ENCODE measurements at places on chromosomes 13 and 19. TPM values are rescaled to one million over a fixed set of nuclear protein-coding genes. Genes with fewer than 3 reads are reported as not detected.
A peak's percentile ranks its signal among the peaks of the same experiment; 100 is the strongest.

The FAAP24 gene
- total RNA-seq, result 1.6 TPM

The LYL1 gene
- 3.9 TPM for total RNA-seq

The ZNF681 gene
- total RNA-seq, result 0.32 TPM

The CLIP3 gene
- 17.3 TPM for total RNA-seq

The GRIN3B gene
- under 0.01 TPM for total RNA-seq

The KANK3 gene
- total RNA-seq, result 0.64 TPM

The URAD gene
- not detected for total RNA-seq

The RASL11A gene
- total RNA-seq, result 4.7 TPM

- DNase-seq, result peak; percentile 45
Observed at GRCh38 chr13:50080911-50081678, 65.9 kb downstream of the KCNRG start.

- no peak for DNase-seq
Observed at GRCh38 chr13:51717786-51718398, 86.1 kb downstream of the DHRS12 start.

- peak; percentile 30 for DNase-seq
Observed at GRCh38 chr19:57558525-57558924, 1.1 kb downstream of the ZNF550 start.

DNA sequence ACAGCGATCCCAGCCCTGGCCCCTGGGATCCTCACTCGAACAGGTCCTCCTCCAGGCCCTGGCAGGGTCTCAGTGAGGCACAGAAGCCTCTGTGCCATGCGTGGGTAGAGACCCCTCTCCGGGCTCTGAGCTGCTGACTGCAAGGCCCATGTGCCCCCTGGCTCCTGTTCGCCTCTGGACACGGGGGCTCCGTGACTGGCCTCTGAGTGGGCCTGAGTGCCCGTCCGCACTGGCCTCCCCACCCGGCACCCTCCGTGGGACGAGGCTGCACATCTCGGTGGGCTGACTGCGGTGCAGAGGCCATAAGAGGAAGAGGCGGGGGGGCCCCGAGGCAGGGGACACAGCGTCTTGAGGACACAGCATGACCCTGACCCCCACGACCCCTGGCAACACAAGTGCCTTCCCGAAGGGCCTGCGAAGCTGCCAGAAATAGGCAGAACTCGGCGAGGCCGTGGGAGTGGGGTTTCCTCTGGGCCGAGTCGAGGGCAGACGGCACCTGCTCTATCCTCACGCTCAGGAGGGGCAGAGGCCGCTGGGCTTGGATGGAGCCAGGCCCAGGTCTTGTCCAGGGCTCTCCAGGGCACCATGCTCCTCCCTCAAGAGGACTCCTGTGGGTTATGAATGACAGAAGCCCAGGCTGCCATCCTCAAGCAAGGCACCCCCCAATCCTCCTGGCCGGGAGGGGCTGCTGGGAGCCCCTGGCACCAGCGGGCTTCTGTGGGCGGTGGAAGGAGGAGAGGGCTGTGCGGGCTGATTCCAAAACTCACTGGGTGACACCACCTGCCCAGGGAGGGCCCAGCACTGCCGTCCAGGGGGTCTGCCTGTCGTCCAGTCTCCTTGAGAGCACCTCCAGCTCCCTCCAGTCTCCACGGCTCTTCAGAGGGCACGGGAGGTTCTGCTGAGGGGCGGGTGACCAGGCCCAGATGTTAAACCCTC lies 52.6 kb downstream of the RASA3 start:
- no peak for DNase-seq

GRCh38 chr13:23848019-23848418 lies 41.2 kb downstream of the MIPEP start:
- DNase-seq, result peak; percentile 48

GRCh38 chr13:72151241-72151640 lies 284.2 kb upstream of the DACH1 start:
- DNase-seq, result peak; percentile 44

- DNase-seq, result no peak
Observed at GRCh38 chr13:109877809-109878208, 91.4 kb upstream of the IRS2 start.

DNA sequence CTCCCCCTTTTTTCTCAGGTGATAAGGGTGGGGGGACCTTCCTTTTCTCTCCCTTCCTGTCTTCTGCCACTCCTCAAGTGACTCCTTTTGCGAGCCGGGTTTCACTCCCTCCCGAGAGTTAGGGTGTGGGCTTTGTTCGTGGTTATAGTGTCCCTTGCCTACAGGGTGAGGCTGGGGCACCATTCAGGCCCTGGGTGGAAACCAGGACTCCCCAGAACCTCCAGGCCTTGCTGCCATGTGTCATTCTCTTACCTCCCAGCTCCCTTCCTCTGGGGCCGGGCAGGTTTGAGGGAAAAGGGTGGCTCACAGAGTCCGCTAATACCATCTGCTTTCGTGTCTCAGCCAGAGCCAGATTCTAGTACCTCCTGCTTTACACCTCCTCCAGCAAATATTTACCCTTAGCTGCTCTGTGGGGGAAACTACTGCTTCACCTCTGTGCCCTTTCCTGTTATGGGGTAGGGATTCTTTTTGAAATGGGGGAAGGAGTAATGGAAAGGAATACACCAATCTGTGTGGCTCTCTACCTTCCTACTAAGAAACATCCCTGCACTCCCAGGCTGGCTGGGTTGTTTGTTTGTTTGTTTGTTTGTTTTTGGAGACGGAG lies 2.8 kb downstream of the ACTN4 start:
- no peak for DNase-seq

DNA sequence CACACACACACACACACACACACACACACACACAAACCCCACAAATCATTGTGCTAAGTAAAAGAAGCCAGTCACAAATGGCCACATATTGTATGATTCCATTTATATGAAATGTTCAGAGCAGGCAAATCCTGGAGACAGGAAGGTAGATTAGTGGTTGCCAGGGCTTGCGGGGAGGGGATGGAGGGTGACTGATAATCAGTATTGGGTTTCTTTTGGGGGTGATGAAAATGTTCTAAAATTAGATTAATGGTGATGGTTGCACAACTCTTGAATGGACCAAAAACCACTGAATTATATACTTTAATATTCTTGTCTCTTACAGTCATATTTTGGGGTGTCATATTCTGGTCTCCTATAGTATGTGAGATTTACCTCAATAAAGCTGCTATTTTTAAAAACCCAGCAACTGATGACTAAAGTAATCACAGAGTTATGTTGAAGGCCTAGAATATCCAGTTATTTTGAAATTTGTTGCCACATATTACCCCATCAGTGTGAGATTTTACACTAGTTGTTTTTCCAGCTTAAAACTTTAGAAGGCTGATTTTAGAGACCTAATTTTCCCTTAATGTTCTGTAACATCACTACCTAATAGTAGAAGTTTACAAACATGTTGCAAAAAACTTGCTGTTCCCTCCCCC lies 20.3 kb downstream of the FLT1 start:
- DNase-seq, result peak; percentile 51

GRCh38 chr13:99058527-99059495 lies 80.9 kb upstream of the DOCK9 start:
- no peak for DNase-seq

- DNase-seq, result peak; percentile 78
Observed at GRCh38 chr19:55178781-55179599, 1.1 kb downstream of the SYT5 start.

GRCh38 chr19:13155472-13156359 lies 5.5 kb downstream of the IER2 start:
- peak; percentile 93 for DNase-seq

DNA sequence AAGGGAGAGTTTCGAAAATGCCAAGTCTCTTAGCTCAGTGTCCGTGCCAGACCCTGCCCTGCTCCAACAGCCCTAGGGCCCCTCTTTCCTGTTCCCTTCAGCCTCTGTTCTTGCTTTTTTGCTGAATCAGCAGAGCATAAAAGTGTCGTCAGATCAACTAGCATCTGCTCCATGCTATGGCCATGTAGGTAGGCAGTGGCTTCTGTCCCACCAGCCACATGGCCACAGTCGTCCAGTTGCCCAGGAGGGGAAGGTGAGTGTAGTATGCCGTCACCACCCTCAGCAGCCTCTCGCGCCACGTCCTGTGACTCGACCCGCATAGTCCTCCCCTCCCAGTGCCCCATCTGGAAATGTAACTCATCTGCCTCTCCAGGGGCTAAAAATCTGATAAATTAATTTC lies 50.9 kb upstream of the ATP11A start:
- no peak for DNase-seq

DNA sequence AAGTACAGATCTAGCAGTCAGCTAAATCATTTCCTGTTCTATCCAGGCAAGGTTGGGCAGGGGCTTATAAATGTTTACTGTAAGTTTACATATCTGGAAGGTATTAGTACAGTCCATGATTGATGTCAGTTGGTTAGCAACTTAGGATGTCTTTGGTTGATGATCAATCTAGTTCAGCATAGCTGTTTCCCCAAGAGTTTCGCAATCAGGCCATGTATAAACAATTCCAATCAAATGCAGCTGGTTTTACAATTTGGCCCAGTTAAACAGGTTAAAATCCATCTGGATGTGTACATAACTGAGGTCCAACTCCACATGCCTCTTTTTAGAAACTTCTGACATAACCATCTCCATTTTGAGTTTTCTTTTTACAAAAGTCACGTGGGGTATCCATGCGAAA lies 6.9 kb downstream of the ZNF221 start:
- DNase-seq, result peak; percentile 82

- no peak for DNase-seq
Observed at GRCh38 chr19:6778386-6778785, 5.9 kb downstream of the VAV1 start.

- peak; percentile 54 for DNase-seq
Observed at GRCh38 chr19:4803736-4804695, 12.5 kb downstream of the FEM1A start.

- no peak for DNase-seq
Observed at GRCh38 chr19:41701401-41702075, 6.9 kb upstream of the CEACAM5 start.

GRCh38 chr13:51636349-51636890 lies 52.2 kb downstream of the WDFY2 start:
- no peak for DNase-seq

DNA sequence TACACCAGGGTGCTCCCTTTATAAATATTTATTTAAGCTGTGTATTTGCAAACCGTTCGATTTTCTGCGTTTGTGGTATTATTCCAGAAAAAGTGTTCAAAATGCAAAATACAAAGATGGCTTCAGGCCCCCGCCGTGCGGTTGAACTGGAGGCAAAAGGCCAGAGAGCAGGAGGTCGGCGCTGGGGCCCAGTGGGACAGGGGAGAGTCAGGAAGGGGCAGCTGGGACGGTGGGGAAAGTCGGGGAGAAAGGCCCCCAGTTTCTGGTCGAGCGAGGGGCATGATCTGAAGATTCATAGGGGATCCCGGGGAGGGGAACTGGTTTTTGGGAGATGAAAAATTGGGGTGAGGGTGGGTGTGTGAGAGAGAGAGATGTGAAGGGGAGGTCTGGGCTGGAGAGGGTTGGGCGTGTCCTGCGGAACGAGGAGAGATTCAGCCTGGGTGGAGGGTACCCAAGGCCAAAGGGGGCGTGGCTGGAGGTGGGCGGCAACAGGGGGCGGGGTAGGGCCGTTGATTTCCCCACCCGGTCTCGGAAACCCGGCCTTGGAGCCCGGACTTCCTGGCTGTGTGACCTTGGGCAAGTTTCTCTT lies 678 bp downstream of the ISOC2 start:
- peak; percentile 91 for DNase-seq

GRCh38 chr19:44875666-44876451 lies 15.2 kb upstream of the TOMM40 start:
- DNase-seq, result peak; percentile 25

DNA sequence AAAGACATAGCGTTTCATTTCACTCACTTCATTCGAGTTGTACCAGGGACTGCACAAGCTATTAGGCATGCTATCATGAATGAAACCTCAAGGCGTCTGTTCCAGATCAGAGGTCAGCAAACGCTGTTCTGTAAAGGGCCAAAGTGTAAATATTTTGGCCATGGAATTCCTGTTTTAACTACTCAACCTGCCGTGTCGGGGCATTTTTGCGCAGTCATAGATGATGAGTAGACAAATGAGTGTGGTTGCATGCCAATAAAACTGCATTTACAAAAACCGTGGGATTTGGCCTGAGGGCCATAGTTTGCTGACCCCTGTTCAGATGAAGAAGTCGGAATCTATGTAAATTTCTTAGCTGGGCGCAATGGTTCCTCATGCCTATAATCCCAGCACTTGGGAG lies 6.5 kb downstream of the INSR start:
- peak; percentile 77 for DNase-seq

GRCh38 chr13:70107498-70108281 lies at the start of gene ATXN8OS:
ATXN8OS (plus strand) TSS chr13:70107826.
- no peak for DNase-seq

DNA sequence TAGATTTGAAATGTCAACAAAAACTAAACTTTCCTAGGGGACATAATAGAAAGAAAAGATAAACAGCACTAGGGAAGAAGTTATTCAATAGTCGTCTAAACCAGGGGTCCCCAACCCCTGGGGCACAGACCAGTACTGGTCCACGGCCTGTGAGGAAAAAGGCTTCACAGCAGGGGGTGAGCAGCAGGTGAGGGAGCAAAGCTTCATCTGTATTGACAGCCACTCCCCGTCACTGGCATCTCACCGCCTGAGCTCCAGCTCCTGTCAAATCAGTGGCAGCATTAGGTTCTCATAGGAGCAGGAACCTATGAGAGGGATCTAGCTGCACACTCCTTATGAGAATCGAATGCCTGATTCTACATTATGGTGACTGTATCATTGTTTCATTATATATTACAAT lies 382.7 kb downstream of the MYO16 start:
- no peak for DNase-seq

DNA sequence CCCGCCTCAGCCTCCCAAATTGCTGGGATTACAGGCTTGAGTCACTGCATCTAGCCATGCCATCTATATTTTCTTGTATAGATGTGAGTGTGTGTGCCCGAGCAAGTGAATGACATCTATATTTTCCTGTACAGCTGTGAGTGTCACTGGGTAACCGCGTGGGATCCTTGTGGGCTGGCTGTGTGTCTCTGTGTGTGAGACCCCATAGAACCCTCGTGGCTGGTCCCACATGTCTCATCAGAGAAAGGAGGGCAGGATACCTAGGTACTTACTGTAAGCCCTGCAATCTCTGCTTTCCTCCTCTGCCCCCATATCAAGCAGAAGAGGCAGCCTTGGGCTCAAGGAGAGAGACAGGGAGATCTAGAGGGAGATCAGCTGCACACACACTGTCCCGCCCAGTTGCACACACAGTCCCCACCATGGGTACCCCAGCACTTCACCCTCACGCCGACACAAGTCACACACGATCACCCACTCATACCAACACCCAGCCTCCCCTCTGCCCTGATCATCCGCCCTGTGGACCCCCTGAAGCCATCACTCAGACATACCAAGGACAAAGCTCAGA lies 655 bp downstream of the DENND1C start:
- DNase-seq, result no peak

GRCh38 chr19:35162471-35163326 lies 8.2 kb downstream of the FXYD5 start:
- DNase-seq, result no peak
